CD4-positive, alpha-beta T cell treated with Interleukin-17A for 4 hours (primary cell): ENCODE measurements at places on chromosomes 1 and 21.

DNA sequence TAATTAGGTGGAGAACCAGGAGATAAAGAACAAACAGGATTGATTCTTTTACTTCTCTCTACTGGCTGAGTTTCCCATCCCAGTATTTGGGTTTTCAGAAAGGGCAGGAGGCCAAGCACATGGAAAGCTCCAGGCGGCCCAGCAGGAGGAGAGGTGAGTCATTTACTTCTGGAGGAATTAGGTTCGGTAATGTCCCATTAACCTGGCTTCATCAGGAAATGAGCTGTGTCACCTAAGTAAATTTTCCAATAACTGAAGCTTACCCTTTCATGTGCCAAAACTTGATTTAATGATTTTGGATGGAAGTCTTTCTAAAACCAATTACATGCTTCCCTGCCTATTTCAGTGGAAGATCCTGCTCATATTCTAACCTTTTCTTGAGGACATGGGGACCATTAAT lies 257.6 kb upstream of the USP24 start:
- DNase-seq = no peak

DNA sequence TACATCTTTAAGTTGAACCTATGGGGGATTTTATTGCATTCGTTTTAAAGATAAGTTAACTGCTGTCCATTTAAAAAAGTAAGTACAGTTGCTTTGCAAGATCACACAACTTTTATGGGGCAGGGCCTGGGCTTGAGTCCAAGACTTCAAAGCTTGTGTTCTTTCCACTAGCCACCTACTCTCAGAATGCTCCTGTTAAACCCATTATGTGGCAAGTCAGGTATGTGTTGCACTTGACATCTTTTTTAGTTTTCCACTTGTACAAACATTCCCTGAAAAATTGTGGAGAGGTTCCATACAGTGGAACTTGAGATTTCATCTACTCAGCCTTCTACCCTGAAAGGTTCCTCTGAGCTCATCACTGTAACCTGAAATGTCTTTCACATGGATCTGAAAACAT lies 235.5 kb upstream of the SGIP1 start:
- no peak for DNase-seq

DNA sequence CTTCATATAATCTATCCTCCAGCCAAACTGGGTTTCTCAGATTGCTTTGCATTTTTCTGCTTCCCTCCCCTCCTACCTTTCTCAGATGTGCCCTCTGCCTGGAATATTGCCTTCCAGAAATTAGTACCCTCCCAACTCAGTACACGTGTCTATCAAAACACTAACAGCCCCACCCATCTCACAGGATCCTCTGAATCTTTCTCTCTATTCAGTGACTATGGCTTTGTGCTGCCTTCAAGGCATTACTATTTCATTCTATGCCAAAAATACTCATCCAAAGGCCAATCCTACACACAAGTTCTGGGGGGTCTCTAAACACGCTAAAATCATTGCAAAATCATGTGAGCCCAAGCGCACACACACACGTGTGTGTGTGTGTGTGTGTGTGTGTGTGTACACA lies 58.4 kb downstream of the ZNF281 start:
- DNase-seq = no peak

GRCh38 chr1:10900251-10900651 lies 103.8 kb upstream of the CASZ1 start:
- DNase-seq = no peak

GRCh38 chr1:3316340-3316943 lies 138.0 kb upstream of the ARHGEF16 start:
- DNase-seq = no peak

- peak; percentile 77 for DNase-seq
Observed at GRCh38 chr1:149888247-149888998, 10.9 kb upstream of the BOLA1 start.

DNA sequence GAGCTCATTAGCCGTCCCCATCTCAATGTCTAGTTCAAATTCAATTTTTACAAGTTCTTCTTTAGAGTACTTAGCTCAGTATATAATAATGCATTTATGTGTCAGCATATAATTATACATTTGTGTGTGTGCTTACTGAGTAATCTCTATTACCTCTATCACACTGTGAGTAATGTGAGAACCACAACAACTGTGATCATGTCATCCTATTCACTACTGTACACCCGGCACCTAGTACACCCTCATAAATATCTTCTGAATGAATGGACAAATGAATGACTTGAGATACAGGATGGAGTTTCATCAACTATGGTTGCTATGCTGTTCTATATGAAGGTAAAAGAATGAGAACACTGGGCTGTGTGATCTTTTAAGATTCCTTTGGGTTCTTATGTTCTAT lies 124.0 kb downstream of the GPATCH2 start:
- DNase-seq = no peak

DNA sequence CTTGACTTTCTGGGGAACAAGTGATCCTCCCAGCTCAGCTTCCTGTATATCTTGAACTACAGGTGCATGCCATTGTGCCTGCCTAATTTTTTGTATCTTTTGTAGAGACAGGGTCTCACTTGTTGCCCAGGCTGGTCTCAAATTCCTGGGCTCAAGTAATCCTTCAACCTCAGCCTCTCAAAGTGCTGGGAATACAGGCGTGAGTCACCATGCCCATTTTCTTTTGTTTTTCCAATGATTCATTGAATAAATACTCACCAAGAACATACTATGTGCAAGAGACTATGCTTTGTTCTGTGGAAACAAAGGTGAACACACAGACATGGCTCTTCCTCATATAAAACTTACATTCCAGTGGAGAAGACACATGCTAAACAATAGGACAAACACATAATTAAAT lies 407.8 kb upstream of the DAB1 start:
- no peak for DNase-seq

- DNase-seq = no peak
Observed at GRCh38 chr1:201626629-201627275, 87.8 kb downstream of the NAV1 start.

- DNase-seq = no peak
Observed at GRCh38 chr1:247445526-247446356, 12.2 kb downstream of the OR2B11 start.

DNA sequence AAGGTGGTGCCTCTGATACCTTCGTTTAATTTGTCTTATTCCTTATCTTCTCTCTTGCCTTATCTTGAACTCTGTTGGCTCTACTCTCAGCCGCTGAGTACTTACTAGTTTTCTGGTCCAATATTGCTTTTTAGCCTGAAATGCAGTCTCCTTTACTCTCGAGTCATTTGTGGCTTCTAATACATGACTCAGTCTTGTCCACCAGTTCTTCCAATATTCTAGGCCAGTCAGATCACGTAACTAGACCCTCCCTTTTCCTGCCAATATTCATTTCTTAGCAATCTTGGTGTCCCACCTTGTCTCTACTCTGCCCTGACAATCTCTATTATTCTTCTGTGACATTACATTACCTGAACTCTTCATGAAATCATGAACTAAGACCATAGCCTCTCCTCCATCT lies 555.8 kb downstream of the DPYD start:
- DNase-seq = no peak
